ENCODE measurements at places on chromosomes 1 and 21. TPM values are rescaled to one million over a fixed set of nuclear protein-coding genes. Genes with fewer than 3 reads are reported as not detected.

GRCh38 chr1:37807220-37807554 is 403 bp upstream of the C1orf122 start:
- DNase-seq: no peak

GRCh38 chr1:51058858-51059257 is 43.2 kb upstream of the C1orf185 start:
- DNase-seq: peak; percentile 27

- no peak for DNase-seq
Observed at GRCh38 chr1:204041803-204042505, 31.0 kb upstream of the SOX13 start.

GRCh38 chr1:176691251-176692228 is 228.6 kb downstream of the PAPPA2 start:
- peak; percentile 82 for DNase-seq

DNA sequence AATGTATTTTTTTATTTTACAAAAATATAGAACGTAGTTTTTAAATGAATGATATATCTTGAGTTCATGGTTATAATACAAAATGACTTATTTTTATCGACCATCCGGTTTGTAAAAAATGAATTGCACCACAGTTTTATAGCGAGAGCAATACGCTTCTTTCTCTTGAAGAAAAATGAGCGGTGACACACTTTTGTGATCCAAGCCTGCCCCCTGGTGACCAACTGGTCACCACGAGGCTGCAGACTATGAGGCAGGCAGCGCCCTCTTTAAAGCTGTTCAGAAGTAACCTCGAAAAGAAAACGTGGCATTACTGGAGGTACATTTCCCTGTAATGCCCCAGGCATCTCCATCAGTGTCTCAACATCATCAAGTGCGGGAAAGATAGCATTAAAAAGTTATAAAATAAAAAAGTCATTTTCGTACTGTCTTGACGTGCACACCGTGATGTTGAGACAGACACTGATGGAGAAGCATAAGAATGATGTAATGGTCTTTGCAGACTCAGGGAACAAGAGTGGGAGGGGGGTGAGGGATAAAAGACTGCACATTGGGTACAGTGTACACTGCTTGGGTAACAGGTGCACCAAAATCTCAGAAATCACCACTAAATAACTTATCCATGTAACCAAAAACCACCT is 734.2 kb upstream of the ADAMTS5 start:
- peak; percentile 87 for DNase-seq

The NR0B2 gene
- not detected for total RNA-seq

The TMEM52 gene
- 13.4 TPM for total RNA-seq

Measured in GM23338 (cell line).